ENCODE measurements at places on chromosomes 7 and 10. TPM values are rescaled to one million over a fixed set of nuclear protein-coding genes. Genes with fewer than 3 reads are reported as not detected.

Gene TMEM248
- total RNA-seq = 79.8 TPM

Gene SORCS1
- total RNA-seq = not detected

Gene LLCFC1
- total RNA-seq = not detected

Gene ABCB8
- total RNA-seq = 38.6 TPM

Gene ELOVL3
- 2.4 TPM for total RNA-seq

Gene HIP1
- total RNA-seq = 26.9 TPM

Gene UFSP1
- 8.6 TPM for total RNA-seq

Gene ITIH2
- under 0.01 TPM for total RNA-seq

Gene WIPF3
- total RNA-seq = not detected

Gene DKK1
- 266 TPM for total RNA-seq
